ENCODE measurements at places on chromosomes 3 and 15.

GRCh38 chr3:133038089-133038730 lies at the start of gene TMEM108:
TSS of gene TMEM108 (plus strand) at chr3:133038391.
- no peak for DNase-seq

- no peak for DNase-seq
Observed at GRCh38 chr3:127777921-127778656, 44.2 kb downstream of the MGLL start.

- no peak for DNase-seq
Observed at GRCh38 chr3:100020876-100021644, 93.2 kb downstream of the FILIP1L start.

DNA sequence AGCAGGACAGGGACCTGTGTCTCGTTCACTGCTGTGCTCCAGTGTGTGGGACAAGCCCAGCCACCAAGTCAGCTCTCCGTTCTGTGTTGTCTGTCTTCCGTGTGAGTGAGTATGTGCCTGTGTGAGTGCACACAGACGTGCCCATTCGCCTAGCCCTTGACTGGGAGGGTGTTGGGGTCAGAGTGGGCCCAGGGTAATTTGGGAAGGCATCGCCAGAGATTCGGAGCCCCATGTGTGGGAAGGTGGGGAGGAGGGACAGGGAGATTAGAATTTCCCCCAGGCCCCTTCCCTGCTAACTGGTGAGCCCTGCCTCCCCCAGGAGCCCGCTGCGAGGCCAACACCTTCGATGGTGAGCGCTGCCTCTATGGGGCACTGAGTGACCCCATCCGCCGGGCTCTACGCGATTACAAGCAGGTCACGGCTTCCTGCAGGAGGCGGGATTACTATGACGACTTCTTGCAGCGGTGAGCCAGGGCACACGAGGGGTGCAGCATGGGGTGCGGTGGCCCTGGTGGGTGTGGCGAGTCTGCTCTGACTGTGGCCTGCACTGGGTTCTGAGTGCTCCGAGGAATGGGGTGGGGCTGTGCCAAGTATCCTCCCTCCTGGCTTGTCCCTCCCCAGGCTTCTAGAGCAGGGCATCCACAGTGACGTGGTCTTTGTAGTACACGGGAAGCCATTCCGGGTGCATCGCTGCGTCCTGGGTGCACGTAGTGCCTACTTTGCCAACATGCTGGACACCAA lies 3.1 kb downstream of the ABTB1 start:
- no peak for DNase-seq

DNA sequence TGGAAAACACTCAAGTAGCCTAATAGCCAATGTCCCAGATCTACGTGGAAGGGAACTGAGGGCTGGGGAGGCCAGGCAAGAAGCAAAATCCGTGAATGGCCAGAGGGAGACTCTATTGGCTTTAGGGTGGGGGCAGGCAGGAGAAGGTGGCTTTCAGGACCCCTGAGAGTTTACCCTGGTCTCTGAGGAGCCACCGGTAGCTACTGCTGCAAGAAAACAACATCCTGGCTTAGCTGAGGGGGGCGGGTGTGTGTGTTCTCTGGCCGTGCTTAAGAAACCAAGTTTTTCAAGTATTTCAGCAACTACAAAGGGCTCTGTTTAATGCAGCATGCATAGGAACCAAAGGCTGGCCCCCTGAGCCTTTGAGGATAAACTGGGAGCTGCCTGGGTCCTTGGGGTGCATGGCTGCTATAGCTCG lies 47.6 kb upstream of the TRPM1 start:
- DNase-seq, result no peak

GRCh38 chr3:149783576-149783975 lies 8.8 kb downstream of the ANKUB1 start:
- no peak for DNase-seq

GRCh38 chr15:94576889-94577533 lies 345.6 kb downstream of the MCTP2 start:
- DNase-seq, result no peak

- no peak for DNase-seq
Observed at GRCh38 chr15:51647128-51647562, 24.6 kb upstream of the DMXL2 start.

GRCh38 chr3:78253860-78254259 lies 1214.0 kb downstream of the ROBO2 start:
- DNase-seq, result no peak
